ENCODE measurements at places on chromosomes 6 and 20. TPM values are rescaled to one million over a fixed set of nuclear protein-coding genes. Genes with fewer than 3 reads are reported as not detected.

Gene LY86
- polyA plus RNA-seq: 1.6 TPM

Gene KIFC1
- 37.7 TPM for polyA plus RNA-seq

DNA sequence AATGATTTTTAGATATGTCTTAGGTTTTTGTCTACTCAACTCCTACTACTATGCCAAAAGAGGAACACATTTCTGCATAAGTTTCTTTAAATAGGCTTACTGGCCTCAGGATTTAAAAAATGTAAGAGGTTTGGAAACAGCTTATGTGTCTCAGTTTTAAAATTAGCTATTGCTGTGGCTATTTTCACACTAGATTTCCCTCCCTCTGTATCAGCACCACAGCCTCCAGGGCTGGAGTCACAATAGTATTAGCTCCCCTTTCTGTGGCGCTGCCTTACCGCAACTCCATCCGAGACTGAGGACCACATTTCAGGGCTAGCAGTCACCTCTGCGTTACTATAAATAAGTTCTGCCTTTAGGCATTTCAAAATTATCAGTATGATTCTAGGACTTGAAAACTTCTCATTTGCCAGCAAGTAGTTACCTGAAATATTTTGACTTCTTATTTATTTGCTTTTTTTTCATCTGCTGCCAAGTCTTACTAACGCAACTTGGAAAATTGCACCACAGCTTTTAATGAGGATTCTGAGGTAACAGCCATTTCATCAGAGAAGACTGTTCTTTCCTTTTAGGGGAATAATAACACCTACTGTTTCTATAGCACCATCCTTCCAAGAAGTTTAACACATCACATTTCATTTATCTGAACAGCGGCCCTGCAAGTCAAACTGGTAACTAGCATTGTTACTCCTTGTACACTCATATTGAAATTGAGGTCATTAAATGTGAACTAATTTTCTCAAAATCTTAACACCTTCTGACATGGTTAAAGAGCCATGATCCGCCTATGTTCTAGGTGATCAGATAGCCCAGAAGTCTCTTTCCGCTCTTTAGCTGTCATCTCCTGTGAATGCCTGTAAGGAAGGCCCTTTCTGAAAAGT is 105.9 kb downstream of the GJA10 start:
- no peak for DNase-seq

DNA sequence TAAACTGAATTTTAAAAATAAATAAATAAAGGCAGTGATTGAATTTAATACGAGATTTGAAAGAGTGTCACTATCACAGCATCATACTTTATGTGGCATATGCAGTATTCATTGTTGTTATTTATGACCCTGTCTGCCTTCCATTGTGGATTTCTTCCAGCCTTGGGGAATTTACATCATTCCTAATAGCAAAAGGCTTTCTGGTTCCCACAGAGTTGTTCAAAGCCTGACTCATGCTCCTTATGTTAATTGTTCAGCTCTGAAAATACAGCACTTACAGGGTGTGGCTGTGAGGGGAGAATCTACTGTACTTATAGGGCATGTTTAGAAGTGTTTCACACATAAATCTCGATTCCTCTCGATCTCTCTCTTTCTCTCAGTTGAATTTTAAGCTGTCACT is 54.4 kb downstream of the JAG1 start:
- no peak for DNase-seq

DNA sequence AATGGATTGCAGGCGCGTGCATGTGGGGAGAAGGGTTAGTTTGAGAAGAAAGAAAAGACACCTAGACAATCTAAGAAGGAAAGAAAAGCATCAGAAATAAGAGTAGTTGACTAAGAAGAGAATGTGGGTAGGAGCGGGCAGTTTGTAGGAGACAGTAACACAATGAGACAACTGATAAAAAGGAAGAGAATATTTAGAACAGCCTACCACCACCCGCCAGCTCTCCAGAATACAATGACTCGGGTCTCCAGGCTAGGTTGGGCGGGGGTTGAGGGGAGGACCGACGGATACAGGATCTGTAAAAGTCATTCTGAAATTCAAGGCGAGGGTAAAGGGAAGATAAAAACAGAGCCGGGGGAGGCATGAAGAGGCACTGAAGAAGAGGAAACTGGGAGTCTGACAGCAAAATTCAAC is 712 bp downstream of the ABHD16A start:
- no peak for DNase-seq

- DNase-seq: no peak
Measured at GRCh38 chr20:44660581-44660980, 9.1 kb upstream of the ADA start.

GRCh38 chr6:170272341-170273065 is 18.4 kb downstream of the DLL1 start:
- DNase-seq: no peak

DNA sequence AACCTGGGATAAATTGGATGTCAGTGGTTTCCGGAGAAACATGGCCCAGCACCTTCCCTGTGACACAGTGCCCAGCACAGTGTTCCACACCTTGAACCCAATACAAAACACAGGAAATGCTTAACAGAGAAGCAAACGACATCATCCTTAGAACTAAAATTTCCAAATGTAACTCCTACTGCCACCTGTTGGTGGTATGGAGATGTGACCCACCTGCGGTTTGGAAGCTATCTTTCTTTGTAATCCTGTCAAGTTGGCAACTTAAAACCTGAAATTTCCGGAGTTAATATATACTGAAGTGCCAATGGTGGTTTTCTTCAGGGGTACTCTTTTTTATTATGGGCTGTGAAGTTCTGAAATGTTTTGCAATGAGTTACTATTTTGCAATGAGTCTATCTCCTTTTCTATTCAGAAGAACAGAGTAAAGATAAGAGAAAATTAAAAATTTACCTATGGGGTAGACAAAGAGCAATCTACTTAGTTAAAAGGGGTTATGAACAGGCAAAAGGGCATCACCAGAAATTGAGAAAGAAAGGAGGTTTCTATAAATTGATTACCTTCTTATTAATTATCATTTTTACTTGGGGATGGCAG is 658.8 kb downstream of the PTPRT start:
- no peak for DNase-seq

Gene PLAGL2
- 20.5 TPM for polyA plus RNA-seq

Gene RBM39
- 584 TPM for polyA plus RNA-seq

Gene ADGRB3
- 4.2 TPM for polyA plus RNA-seq

Gene CGA
- 1.0 TPM for polyA plus RNA-seq

Gene ARG1
- polyA plus RNA-seq: 0.83 TPM

GRCh38 chr6:5941188-5941587 is 65.5 kb downstream of the NRN1 start:
- no peak for DNase-seq

Gene SAMD3
- polyA plus RNA-seq: 0.74 TPM

- DNase-seq: no peak
Measured at GRCh38 chr20:1879369-1879768, 15.8 kb upstream of the SIRPA start.

DNA sequence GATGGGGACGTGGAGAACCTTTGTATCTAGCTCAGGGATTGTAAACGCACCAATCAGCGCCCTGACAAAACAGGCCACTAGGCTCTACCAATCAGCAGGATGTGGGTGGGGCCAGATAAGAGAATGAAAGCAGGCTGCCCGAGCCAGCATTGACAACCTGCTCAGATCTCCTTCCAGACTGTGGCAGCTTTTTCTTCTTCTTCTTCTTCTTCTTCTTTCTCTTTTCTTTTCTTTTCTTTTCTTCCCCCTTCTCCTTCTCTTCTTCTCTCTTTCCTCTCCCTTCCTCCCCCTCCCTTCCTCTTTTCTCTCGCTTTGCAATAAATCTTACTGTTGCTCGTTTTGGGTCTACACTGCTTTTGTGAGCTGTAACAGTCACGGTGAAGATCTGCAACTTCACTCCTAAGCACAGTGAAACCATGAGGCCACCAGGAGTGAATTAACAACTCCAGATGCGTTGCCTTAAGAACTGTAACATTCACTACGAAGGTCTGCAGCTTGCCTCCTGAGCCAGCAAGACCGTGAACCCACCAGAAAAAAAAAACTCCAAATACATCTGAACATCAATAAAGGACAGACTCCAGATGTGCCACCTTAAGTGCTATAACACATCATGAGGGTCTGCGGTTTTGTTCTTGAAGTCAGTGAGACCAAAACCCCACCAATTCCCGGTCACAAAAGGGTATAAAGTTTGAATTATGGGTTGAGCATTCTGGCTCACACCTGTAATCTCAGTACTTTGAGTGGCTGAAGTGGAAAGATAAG is 19.6 kb upstream of the SERPINB1 start:
- no peak for DNase-seq

DNA sequence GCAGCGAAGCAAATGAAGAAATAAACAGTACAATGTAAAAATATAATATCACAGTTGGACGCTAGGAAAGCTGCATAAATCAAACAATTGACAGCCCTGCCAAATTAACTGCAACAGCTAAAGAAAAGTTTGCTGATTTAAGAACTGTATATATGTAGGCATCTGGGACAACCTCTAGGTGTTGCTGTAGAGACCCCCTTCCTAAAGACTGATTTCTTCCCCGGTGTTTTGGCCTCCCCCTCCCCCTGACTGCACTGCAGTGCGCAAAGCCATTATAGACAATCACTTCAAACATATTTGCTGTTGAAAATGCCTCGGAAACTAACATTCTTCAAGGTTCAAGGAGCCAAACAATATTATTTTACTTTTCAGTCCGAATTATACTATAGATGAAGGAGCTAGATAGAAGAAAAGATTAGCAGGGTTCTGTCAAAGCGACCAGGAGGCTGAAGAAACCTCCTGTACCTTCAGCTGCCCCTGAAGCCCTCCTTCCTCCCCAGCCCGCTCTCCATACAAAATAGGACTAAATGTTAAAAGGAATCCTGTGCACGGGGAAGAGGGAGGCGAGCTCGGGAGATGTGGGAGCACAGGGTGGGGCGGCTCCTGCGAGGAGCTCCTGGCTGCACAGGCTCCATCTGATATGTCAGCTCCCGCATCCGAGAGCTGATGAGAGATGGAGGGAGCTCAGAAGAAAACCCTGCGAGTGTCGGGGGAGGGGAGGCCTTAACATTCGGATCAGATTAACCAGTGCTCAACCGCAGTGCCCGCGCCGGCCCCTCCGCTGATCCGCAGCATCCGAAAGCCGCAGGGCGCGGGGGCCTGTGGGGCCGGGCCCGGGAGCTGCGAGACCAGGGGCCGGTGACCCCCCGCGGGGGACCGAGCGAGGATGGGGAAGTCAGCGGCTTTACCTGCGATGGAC is 822 bp downstream of the ELOVL4 start:
- no peak for DNase-seq

Gene OR2B6
- polyA plus RNA-seq: not detected

- DNase-seq: peak; percentile 35
Measured at GRCh38 chr6:39934131-39934757, at the start of gene MOCS1. Gene MOCS1, minus strand, starts transcription at chr6:39934462. Its CDS starts 45 bp downstream, at chr6:39934417.

GRCh38 chr20:5835871-5836270 is 85.7 kb downstream of the SHLD1 start:
- DNase-seq: no peak

DNA sequence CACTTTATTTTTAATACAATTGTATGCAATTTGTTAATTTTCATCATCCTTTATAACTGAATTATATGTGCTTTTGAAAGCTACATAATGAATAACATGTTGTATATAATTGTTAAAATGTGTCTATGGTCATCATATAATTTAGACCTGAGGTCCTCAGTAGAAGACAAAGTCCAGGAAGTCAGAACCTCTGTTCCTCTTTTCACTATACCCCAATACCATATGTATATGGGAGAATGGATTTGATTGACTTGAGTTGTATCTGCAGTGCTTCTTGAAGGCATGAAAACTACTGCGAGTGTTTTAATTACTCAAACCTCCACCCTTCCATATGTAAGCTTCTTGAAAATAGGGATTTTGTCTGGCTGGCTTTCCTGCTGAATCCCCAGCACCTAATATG is 140.7 kb upstream of the NEDD9 start:
- no peak for DNase-seq

DNA sequence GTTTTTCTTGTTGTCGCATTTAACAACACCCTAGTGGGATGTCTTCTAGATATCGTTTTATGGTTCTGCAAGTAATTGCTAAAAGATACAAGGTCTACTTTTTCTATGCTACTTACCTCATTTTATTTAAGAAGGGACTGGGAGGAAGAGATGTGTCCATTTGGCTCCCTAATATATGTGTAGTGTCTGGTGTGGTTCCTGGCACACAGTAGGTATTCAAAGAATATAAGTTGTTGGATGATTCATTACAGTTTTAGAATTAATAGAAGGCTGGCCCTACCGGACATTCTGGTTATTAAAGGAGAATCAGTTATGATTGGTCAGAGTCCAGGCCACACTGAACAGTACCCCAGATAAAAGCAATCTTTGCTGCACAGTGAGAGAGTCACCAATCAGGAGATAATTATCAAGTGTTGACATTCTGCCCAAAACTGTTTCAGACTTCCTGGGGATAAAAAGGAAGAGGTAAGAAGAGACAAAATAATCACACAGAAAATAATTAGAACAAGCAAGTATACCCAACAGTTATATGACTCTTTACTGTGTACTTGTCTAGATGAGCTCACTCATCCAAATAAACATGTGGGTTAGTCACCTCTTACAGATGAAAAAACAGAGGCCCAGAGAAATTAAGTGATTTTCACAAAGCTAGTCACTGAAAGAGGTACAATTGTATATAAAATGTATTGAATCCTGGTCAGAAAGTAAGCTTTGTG is 7.0 kb downstream of the TMEM244 start:
- no peak for DNase-seq

Gene MEP1A
- not detected for polyA plus RNA-seq
